ENCODE measurements at places on chromosomes 3 and 15.

DNA sequence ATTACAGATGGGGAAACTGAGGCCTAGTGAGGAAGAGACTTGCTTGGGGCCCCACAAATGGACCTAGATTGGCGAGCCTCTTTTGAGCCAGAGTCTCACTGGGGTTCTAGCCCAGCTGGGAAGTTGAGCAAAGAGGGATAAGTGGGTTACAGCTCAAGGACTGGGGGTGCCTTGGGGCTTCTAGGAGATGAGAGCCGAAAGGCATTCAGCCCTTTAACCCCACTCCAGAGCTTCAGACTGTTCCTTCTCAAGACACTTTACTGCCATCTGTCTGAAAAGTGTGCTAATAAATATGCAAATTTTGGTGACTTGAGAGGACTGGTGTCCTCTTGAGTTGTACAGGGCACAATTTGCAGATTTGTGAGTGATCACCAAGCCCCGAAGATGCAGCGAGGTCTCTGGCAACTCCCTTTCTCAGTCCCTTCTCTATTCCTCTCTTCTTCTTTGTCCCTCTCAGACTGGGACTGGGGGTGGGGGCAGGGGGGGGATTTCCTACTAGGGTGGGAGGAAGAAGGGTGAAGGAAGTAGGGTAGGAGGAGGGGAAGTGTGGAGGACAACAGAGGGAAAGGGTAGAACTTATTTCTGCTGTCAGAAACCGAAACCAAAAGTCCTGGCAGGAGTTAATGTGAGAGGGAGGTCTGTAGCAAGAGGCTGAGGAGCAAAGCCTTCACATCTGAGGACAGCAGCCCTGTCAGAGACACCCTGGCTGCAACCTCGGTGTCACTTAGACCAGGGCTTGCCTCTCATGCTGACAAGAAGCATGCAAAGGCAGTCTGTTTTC is 16.2 kb upstream of the ANKDD1A start:
- DNase-seq, result no peak

GRCh38 chr3:31193871-31194270 is 299.4 kb upstream of the GADL1 start:
- DNase-seq, result no peak

DNA sequence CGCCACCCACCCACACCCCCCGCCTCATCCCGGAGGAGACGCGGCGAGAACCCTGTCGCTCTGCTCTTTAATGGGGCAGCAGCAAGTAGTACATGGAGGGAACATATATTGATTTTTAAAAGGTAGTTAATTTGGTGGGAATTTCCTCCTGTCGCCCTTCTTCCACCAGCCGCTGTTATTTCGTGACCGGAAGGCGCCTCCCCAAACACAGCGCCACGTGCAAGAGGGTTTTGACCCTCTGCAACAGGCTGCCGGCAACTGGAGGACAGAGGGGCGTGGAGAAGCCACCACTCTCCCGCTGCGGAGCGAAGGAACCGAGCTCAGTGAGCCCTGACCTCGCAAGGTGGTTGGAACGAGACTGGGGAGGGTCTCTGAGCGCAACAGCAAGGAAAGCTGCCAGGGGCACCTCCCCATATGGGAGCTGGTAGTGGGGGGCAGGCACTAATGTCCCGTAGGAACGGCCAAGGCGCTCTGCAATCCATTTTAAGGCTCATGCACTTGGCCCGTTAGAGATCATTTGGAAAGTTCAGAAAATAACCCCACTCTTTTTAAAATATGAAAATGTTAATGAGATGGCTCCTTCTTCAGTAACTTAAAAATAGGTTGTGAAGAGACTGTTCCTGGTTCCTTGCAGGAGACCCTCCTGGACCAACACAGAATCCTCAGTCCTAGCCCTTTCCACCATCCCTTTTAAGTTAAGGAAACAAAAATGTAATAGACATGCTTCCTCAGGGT is 4.3 kb downstream of the ONECUT1 start:
- no peak for DNase-seq

GRCh38 chr3:52925405-52926313 is 28.3 kb upstream of the STIMATE start:
- DNase-seq, result no peak

- DNase-seq, result no peak
Observed at GRCh38 chr3:138460536-138461205, 26.3 kb downstream of the ESYT3 start.

- DNase-seq, result no peak
Observed at GRCh38 chr3:115790759-115791158, 167.4 kb downstream of the GAP43 start.

DNA sequence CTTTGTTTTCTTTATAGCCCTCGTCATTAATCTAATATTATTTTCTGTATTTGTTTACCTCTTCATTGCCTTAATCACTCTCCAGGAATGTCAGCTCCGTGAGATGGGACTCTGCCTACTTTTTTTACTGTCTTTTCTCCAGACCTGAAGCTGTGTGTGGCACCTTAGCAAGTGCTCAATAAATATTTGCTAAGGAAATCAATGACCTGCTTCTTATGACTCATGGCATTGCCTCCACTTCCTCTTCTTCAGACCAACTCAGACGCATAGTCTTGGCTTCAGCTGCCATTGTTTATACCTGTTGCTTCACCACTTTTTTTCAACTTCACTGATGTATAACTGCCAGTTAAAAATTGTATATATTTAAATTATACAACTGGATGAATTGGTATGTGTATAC is 218.5 kb upstream of the CMC1 start:
- DNase-seq, result no peak

- no peak for DNase-seq
Observed at GRCh38 chr3:123780656-123781055, 103.5 kb downstream of the MYLK start.

Data from left forelimb (tissue), 1 donor.